ENCODE measurements at places on chromosomes 4 and X.

DNA sequence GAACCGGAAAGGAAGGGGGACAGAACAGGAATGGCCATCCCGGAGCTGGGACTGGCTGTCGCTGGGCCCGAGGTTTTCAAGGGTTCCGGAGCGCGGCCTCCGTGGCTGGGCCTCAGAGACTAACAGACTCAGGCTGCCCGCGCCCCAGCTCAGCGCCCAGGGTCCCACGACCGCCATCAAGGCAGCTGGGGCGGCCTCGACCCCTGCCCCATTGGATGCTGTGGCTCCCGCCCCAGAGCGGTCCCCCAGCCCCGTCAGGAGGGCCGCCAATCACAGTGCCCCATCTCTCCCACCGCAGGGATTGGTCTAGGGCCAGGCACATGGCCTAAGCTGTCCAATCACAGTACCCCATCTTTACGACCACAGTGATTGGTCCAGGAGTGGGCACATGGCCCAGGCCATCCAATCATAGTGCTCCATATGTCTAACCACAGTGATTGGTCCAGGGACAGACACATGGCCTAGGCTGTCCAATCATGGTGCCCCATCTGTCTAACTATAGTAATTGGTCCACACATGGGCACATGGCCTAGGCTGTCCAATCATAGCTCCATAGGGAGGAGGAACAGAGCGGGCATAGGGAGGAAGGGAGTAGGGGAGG lies 105.3 kb upstream of the NKX1-1 start:
- no peak overlapping the region for H3K4me3 ChIP-seq
- no peak overlapping the region for H3K27ac ChIP-seq
- no peak for DNase-seq
- no peaks in the 10 kb centered on the region for H3K27me3 ChIP-seq

GRCh38 chr4:7742807-7743280 lies 196.8 kb downstream of the AFAP1 start:
- no peaks in the 10 kb centered on the region for H3K4me1 ChIP-seq
- no peak overlapping the region for H3K4me3 ChIP-seq
- DNase-seq = no peak
- no peak overlapping the region for H3K27ac ChIP-seq
- H3K36me3 ChIP-seq = no peaks in the 10 kb centered on the region

DNA sequence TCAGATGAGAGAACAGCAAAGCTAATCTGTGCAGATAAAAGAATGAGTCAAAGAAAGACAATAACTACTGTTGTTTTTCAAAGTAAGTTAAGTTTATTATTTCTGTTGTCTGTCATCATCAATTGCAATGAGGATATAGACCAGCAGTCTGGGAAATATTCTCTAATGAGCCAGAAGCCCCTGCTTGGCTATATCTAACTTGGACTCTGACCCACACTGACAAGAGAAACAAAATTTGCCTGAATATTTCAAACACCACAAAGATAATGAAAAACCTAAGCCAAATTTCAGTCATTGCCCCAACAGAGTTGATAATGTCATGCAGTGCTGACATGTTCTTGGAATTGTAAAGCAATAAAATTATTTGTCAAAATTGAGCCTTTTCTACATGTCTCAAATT lies 115.0 kb upstream of the PRDX4 start:
- H3K27ac ChIP-seq = no peak overlapping the region
- no peaks in the 10 kb centered on the region for H3K4me1 ChIP-seq
- H3K36me3 ChIP-seq = no peaks in the 10 kb centered on the region
- H3K4me3 ChIP-seq = no peak overlapping the region
- DNase-seq = no peak

DNA sequence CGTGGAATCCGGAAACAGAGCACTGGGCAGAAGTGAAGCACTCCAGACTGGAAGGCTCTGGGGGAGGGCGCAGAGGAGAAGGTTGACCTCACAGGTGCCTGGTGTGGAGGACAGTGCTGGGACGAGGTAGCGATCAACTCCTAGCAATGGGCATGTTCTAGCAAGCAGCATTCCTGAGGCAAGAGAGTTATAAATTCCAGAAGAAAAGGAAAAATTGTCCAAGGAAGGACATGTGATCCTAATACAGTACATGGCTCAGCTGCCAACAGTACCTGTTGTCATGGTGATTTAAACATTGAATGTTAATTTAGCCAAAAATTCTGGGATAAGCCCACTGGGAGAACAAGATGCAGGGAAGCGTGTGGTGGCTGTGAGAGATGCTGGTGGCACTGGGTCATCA lies 8.2 kb downstream of the ARHGAP4 start:
- DNase-seq = no peak
- no peak overlapping the region for H3K27ac ChIP-seq
- peaks cover 22% of the 10 kb centered on the region for H3K4me1 ChIP-seq
- H3K4me3 ChIP-seq = no peak overlapping the region
- no peaks in the 10 kb centered on the region for H3K36me3 ChIP-seq

- no peak overlapping the region for H3K27ac ChIP-seq
- H3K4me3 ChIP-seq = no peak overlapping the region
- no peaks in the 10 kb centered on the region for H3K27me3 ChIP-seq
- H3K36me3 ChIP-seq = no peaks in the 10 kb centered on the region
- H3K4me1 ChIP-seq = peaks cover 7% of the 10 kb centered on the region
Observed at GRCh38 chr4:87243426-87244053, 23.1 kb upstream of the KLHL8 start.

GRCh38 chrX:109992203-109992602 lies 10.7 kb upstream of the TMEM164 start:
- no peaks in the 10 kb centered on the region for H3K4me1 ChIP-seq
- H3K27me3 ChIP-seq = no peaks in the 10 kb centered on the region
- no peak overlapping the region for H3K27ac ChIP-seq
- H3K36me3 ChIP-seq = no peaks in the 10 kb centered on the region

GRCh38 chrX:114583646-114584374 lies at the start of gene HTR2C:
TSS of gene HTR2C (plus strand) at chrX:114584086. CDS start at chrX:114726937, 142,851 bp downstream.
- H3K27me3 ChIP-seq = peaks cover 22% of the 10 kb centered on the region
- H3K36me3 ChIP-seq = no peaks in the 10 kb centered on the region
- DNase-seq = no peak
- no peak within 1 kb of the TSS for H3K27ac ChIP-seq
- H3K4me3 ChIP-seq = peak within 1 kb of the TSS; percentile 18
- peaks cover 10% of the 10 kb centered on the region for H3K4me1 ChIP-seq

All from vagina (tissue), 2 donors.